Spinal cord (tissue), 10 donors: ENCODE measurements at places on chromosomes 2 and 18. TPM values are rescaled to one million over a fixed set of nuclear protein-coding genes. Genes with fewer than 3 reads are reported as not detected.

TRABD2A gene
- total RNA-seq: 2.9 TPM

ABCB11 gene
- 0.66 TPM for total RNA-seq

C2orf92 gene
- 13.7 TPM for total RNA-seq

ERMN gene
- 113 TPM for total RNA-seq

MEP1B gene
- total RNA-seq: 0.11 TPM

MAL gene
- 19.5 TPM for total RNA-seq

CCDC74A gene
- total RNA-seq: 7.0 TPM

TDRD15 gene
- total RNA-seq: 0.20 TPM

AP1S3 gene
- total RNA-seq: 1.8 TPM

FAHD2A gene
- 13.3 TPM for total RNA-seq

SLC5A7 gene
- total RNA-seq: 3.7 TPM

CPLX4 gene
- 0.22 TPM for total RNA-seq

NABP1 gene
- 14.0 TPM for total RNA-seq

CTNNA2 gene
- 42.4 TPM for total RNA-seq

MARCHF4 gene
- 4.0 TPM for total RNA-seq

RBMS1 gene
- total RNA-seq: 72.0 TPM

NAT8 gene
- not detected for total RNA-seq

IL18RAP gene
- total RNA-seq: 0.22 TPM

POU3F3 gene
- total RNA-seq: 27.0 TPM

IGFBP5 gene
- total RNA-seq: 292 TPM

HOXD9 gene
- total RNA-seq: 0.22 TPM

MC5R gene
- 0.22 TPM for total RNA-seq

TTN gene
- total RNA-seq: 4.5 TPM

MRO gene
- 11.5 TPM for total RNA-seq

CFC1B gene
- 0.44 TPM for total RNA-seq

UNC80 gene
- 37.8 TPM for total RNA-seq

CREG2 gene
- total RNA-seq: 48.5 TPM

VIL1 gene
- 0.11 TPM for total RNA-seq

RAB17 gene
- total RNA-seq: 1.1 TPM
